ENCODE measurements at places on chromosomes 2 and 18.

GRCh38 chr18:76307293-76307690 is 187.8 kb downstream of the ZNF516 start:
- DNase-seq = no peak

GRCh38 chr2:54404270-54404669 is 51.9 kb upstream of the SPTBN1 start:
- DNase-seq = no peak

GRCh38 chr2:173280853-173281252 is 73.8 kb upstream of the CDCA7 start:
- no peak for DNase-seq

GRCh38 chr2:239576784-239577685 is 176.2 kb upstream of the HDAC4 start:
- no peak for DNase-seq

DNA sequence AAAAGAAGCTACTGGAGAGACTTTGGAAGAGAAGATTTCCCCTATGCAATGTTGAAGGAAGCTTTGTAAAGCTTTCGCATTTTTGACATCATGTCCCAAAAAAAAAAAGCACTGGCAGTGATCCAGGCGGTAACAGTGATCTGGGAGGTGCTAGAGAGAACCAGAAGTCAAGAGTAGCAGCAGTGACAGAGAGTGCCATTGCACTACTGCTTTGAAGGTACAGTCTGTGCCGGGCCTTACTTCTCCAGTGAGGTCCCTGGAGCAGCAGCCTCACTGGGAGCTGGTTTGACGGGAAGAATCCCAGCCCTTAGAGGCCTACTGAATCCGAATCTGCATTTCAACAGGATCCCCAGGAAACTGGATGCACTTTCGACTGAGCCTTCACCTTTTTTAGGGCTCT is 50.9 kb upstream of the ATL2 start:
- no peak for DNase-seq

DNA sequence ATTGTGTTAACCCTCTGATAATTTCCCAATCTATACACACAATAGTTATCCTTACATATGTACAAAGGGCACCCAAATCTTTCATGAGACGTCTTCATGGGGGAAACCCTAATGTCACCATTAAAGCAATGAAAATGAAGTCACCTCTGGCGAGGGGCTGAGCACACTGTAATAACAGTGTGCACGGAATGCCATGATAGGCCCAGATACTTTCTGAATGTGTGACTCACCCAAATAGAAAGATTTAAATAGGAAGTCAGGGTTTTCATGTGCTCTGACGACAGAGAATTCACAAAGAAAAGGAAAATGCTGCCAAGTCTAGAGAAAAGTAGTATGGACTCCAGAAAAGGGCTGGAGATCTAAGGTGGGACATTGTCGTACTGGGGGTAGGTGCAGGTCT is 128.3 kb downstream of the SATB2 start:
- DNase-seq = no peak

DNA sequence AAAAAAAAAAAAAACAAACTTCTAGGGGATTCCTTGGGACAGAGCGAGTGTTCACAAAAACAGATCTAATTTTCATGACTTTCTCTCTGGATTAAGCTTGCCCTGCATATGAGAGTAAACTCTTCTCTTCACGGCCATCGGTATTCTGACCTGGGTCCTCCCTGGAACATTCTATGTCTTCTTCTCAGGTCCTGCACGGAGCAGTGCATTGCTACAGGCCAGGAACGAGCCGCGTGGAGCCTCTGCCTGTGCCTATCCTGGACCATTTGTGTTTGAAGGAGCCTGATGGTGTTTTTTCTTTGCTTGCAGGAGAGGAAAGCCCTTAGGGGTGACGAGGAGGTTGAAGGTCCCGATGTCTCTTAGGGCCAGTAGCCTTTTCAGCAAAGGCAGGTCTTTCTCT is 1.8 kb upstream of the OXER1 start:
- no peak for DNase-seq

DNA sequence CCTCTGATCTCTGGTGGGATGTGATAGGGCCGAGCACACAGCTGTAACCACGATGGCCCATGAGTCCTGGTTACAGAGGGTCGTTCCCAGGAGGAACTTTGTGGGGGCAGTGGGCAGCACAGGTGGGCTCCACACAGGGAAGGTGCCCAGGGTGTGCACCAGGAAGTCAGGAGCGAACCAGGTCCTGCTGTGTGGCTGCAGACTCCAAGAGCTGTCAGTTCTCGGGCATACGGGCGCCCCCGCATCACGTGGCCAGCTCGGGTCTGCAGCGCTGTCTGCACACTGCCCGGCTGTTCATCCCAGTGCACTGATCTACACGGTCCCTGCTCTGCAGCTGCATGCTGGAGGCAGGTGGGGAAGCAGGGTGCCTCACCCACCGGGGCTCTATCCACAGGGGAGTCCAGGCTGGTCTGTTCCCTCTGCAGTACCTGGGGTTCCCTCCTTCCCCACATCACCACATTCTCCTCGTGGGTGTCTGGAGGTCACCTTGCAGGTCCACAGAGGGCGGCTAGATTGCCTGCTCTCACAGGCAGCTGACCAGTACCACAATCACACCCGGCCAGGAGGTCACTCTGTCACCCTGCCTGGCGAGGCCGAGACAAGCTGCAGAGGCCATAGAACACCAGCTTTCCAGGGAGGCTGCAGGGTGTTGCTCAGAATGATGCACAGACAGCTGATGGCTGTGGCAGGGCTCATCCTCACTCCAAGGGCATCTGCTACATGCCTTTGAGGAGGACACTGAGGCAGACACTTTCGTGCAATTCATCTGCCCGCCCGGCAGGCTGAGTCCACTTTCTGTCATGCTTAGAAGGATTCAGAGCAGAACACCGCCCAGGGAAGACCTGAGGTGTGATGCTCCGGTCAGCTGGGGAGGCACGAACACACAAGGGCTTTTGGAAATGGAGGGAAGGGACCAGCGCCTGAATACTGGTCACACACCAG is 202.7 kb downstream of the EIPR1 start:
- DNase-seq = peak; percentile 31

DNA sequence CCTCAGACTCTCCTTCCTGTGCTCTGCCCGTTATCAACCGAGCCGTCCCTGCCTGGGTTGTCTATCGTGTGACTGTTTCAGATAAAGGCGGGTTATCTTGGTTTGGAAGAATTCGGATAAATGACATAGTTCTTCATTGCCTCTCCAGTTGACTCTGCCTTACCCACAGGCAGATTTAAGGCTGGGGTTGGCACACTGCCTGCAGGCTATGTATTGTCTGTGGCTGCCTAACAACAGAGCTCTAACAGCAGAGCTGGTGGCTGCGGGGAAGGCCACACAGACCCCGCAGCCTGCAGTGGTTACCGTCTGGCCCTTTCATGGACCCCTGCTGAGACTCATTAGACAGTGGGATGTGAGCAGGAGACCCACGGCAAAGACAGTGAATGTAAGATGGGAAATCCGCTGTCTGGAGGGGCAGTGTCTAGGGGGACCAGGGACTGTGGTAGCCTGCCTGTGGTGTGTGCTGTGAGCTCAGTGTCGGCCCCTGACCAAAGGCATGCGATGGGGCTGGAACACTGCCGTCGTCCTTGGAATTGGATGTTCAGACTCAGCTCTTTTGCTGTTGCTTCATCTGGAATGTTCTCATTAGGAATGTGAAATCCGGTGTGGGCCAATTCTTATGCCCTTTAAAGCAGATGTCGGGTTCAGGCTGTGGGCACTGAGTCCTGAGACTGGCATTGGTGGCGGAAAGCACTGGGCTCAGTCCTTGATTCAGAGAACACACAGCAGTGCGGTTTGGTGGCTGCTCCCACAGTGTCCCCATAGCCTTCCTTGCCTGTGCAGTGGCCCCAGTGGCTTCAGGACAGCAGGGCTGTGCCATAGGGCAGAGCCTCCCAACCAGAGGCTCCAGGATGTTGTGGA is 44.5 kb downstream of the SH3RF3 start:
- peak; percentile 85 for DNase-seq

DNA sequence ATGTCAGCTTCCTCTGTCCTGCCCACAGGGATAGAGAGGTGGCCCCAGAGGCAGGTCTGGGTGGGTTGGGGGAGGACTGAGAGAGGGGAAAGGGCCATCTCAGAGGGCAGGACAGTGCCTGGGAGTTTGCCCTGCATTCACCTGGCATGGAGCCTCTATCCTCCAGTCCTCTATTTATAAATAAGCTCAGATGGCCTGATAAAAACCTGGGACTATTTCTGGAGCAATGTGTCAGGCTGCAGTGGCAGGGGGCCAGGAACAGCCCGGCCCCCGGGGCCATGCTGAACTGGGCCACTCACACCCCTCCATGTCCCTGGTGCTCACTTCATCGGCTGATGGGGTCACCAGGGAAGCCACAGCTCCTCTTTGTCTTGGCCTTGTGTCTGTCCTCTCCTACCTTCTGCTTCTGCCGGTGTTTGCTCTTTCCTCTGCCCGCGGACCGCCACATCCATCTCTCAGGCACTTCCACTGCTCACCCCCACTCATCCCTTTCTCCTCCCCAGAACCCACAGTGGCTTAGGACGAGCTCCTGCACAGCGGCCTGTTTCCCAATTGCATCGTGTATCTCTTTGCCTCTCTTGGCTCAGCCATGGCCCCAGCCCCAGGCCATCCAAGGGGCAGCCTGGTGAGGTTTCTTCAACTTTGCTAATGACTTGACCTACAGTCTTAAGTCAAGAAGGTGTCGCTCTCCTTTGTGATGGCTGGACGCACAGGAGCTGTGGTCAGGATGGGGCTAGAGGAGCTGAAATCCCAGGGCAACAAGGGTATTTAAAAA is 38.8 kb downstream of the SCTR start:
- DNase-seq = peak; percentile 84

DNA sequence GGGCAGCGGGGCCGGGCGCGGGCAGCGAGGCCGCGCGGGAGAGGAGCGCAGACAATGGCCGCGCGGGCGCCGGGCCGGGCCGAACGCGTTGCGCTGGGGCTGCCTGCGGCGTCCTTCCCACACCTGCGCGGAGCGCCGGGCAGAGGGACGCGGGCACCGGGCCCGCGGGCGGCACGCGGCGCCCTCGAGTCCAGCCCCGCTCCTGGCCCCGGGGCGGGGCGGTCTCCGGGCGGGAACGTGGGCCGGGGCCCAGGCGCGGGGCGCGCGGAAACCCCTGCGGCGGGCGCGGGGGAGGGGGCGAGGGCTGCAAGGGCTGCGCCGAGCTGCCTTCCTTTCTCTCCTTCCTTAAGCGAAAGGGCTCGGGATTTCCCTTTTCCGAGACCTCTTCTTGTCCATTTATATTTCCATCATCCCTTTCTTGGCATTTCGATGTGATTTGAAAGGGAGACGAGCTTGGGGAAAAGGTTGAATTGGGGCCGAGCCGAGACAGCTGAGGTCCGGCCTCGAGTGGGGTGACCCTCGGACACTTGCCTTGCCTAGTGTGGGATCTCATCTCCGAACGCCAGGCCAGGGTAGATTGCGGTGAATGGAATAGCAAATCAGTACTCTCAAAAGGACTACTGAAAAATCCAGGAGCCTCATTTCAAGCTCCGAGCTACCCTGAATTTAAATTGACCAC is 676 bp downstream of the KLHL23 start:
- DNase-seq = no peak

- DNase-seq = no peak
These were observed 39.6 kb downstream of the SEMA4F start for GRCh38 chr2:74693668-74694067.

- no peak for DNase-seq
These were observed 12.7 kb upstream of the FHOD3 start for GRCh38 chr18:36284671-36285295.

DNA sequence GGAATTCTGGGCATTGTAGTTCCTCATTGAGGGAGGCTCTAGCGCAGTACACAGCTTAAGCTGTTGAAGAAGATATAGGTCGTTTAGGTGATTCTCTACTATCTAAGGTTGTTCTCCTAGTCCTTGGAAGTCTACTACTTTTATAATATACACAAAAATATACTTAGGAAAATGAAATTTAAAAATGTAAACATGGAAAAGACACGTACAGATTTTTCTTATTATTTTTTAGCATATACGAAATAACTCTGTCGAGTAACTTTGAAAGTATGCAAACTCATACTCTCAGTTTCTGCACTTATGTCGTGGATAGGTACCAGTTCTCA is 272 bp upstream of the FASTKD1 start:
- no peak for DNase-seq

GRCh38 chr2:201955702-201956141 is 77.9 kb upstream of the FZD7 start:
- DNase-seq = no peak

- DNase-seq = no peak
These were observed 1.1 kb downstream of the DIPK1C start for GRCh38 chr18:74456017-74456348.

DNA sequence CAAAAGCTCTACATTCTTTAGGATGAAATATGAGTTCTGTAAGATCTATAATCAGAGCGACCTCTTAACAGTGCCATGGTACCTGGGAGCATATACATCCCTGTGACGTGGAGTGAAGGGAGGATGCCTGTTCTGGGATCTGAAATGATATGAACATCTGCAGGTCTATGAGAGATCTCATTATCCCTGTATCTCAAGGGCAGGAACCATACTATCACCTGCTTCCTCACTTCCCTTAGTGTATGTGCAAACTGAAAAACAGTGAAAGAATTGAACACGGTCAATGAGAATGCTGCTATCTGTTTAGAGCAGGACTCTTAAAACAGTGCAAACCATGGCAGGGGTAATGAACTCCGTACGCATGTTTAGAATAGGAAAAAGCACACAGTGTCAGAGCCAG is 364.0 kb downstream of the LPIN1 start:
- DNase-seq = no peak

- no peak for DNase-seq
These were observed 529.1 kb upstream of the MEX3C start for GRCh38 chr18:51726614-51727013.

Measured in Right ventricle myocardium superior (tissue), 1 donor.